ENCODE measurements at places on chromosomes 13 and 19.

GRCh38 chr19:45823182-45823581 is 8.1 kb upstream of the RSPH6A start:
- no peak for DNase-seq

DNA sequence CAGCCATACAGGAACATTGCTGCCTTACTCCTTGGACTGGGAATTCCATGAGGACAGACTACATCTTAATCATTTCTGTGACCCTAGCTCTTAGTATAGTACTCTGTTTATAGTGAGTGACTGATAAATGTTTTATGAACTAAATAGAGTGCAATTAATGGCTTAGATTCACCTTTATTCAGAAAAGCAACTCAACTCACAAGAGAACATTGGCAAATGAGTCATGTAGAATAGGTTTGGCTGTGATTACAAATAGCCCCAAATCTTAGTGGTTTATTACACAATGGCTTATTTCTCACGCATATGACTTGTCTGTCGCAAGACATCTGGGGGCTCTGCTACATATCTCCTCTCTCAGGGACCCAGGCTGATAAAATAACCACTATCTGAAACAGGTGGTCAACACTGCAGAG is 121.6 kb upstream of the KL start:
- no peak for DNase-seq

- DNase-seq, result no peak
Observed at GRCh38 chr13:113065406-113066141, 40.0 kb upstream of the F7 start.

DNA sequence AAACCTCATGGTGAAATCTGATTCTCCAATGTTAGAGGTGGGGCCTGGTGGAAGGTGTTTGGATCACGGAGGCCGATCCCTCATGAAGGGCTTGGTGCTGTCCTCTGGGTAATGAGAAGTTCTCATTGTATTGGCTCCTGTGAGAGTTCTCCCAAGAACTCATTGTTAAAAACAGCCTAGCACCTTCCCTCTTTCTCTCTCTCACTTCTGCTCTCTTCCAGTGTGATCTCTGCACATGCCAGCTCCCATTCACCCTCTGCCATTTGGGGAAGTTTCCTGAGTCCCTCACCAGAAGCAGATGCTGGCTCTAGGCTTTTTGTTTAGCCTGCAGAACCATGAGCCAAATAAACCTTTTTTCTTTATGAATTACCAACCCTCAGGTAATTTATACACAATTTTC is 3.1 kb upstream of the SUCLA2 start:
- no peak for DNase-seq

GRCh38 chr19:5828661-5829566 is 10.6 kb downstream of the FUT6 start:
- no peak for DNase-seq

GRCh38 chr19:33859016-33859415 is 62.3 kb downstream of the KCTD15 start:
- no peak for DNase-seq

GRCh38 chr13:82797876-82798275 is 1084.4 kb downstream of the SLITRK1 start:
- no peak for DNase-seq

- DNase-seq, result no peak
Observed at GRCh38 chr13:102707467-102707866, 12.6 kb upstream of the METTL21C start.

- DNase-seq, result no peak
Observed at GRCh38 chr19:15479391-15480345, at the start of gene PGLYRP2. Gene PGLYRP2, minus strand, starts transcription at chr19:15479501. Its CDS starts 130 bp downstream, at chr19:15479371.

- no peak for DNase-seq
Observed at GRCh38 chr13:98564204-98564603, 12.7 kb downstream of the STK24 start.

GRCh38 chr13:32107973-32108372 is 76.4 kb downstream of the FRY start:
- DNase-seq, result no peak

- no peak for DNase-seq
Observed at GRCh38 chr13:104773775-104774174, 1707.6 kb upstream of the SLC10A2 start.

DNA sequence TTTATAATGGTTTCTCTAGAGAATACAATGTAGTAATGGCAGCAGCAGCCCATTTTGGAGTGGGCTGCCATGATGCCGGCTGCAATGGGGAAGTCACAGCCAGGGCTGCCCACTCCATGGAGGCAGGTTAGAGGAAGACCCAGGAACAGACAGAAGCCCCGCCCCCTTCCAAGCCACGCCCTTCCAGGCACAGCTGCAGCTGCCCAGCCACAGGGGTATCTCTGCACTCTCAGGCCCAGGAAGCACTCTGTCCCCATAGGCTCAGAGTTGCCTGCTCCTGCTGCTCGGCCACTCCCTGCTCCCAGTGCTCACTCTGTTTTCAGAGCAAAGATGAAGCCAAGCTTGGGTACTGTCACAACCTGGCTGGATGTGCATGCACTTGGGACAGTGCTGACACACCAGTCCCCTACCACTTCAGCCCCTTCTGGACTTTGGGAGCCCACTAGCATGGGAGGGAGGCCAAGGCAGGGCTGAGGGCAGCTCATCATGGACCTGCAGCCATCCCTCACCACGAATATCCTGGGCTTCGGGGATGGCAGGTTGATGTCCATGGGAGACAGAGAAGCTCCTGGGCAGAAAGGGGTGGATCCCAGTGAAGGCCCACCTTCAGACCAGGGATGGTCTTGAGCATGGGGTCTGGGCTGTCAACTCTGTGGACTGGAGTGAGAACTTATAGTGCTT is 1224.2 kb downstream of the SLITRK5 start:
- no peak for DNase-seq

DNA sequence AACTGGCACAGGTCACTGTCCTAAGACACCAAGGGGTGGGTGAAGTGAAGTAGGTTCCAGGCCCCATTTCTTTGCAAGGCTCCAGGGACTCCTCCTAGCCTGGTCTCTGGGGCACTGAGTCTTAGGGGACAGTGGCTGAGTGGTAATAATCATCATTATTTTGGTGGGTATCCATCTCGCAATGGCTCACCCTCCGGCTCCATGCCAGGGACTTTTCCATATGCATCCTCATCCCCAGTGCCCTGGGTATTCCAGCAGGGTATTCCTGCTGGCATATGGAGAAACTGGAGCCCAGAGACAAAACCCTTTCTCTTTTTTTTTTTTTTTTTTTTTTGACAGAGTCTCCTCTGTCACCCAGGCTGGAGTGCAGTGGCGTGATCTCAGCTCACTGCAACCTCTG is 2.5 kb downstream of the PDE4A start:
- no peak for DNase-seq

DNA sequence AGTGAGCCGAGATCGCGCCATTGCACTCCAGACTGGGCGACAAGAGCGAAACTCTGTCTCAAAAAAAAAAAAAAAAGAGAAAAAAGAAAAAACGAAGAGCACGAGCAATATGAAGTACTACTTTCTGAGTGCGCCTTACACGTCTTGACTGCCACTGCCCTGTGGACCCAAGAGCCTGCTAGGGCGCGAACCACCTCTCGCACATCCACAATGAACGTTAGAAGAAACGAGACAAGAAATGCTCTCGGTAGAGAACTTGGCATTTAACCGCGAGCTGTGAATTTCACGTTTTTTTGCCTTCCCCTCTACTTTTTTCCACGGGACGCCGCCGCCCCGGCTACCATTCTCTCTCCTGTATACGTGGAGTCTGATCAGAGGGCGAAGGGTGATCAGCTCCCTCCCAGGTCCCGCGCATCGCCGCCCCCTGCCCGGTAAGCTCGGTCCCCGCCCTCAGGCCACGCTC is 454 bp downstream of the TIMM44 start:
- DNase-seq, result peak; percentile 80

DNA sequence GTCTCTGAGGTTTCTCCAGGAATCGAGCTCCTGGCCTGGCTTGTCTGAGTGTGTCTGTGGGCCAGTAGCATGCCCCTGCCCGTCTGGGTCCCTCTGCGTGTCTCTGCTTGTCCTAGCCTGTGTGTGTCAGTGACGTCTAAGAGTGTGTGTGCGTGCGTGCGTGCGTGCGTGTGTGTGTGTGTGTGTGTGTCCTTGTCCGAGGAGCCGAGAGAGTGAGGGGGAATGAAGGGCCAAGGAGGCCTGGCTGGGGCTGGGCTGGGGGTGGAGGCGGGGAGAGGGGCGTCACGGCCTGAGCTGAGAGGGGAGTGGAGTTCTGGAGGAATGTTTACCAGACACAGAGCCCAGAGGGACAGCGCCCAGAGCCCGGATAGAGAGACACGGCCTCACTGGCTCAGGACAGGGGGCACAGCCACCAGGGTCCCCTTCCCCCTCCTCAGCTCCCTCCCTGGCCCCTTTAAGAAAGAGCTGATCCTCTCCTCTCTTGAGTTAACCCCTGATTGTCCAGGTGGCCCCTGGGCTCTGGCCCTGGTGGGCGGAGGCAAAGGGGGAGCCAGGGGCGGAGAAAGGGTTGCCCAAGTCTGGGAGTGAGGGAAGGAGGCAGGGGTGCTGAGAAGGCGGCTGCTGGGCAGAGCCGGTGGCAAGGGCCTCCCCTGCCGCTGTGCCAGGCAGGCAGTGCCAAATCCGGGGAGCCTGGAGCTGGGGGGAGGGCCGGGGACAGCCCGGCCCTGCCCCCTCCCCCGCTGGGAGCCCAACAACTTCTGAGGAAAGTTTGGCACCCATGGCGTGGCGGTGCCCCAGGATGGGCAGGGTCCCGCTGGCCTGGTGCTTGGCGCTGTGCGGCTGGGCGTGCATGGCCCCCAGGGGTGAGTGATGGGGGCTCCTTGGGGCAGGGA is at the start of gene AXL:
Gene AXL (plus strand): TSS at position 609 of the 893 bp plus-strand sequence. CDS start 170 bp downstream, at position 779.
- peak; percentile 92 for DNase-seq

- no peak for DNase-seq
Observed at GRCh38 chr13:28657784-28658538, 969 bp upstream of the POMP start.

DNA sequence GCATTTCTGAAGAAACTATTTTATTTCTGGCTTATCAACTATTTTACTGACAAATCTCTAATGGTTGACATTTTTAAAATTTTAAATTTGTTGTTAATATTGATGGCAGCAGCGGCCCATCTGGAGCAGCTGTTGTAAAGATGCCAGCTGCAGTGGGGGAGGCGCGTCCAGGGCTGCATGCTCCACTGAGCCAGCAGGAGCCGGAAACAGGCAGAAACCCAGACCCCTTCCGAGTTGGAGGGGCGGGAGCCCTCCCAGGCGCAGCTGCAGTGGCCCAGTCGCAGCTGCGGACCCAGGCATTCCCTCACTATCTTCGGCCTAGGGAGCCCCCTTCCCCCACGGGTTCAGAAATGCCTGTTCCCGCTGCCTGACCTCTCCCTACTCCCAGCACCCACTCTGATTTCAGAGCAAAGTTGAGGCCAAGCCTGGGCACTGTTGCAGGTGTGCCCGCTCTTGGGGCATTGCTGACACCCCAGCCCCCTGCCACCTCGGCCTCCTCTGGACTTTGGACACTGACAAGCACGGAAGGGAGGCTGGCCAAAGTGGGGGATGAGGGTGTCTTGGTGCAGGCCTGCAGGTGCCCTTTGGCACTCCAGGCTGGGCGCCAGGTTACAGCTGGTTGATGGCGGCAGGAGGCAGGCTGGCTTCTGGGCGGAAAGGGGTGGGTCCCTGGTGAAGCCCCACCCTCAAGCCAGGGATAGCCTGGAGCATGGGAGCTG is 69.2 kb downstream of the PIBF1 start:
- no peak for DNase-seq

GRCh38 chr19:16160943-16161560 is 12.3 kb downstream of the CIB3 start:
- DNase-seq, result no peak

GRCh38 chr13:85737952-85738351 is 61.3 kb downstream of the SLITRK6 start:
- no peak for DNase-seq

- no peak for DNase-seq
Observed at GRCh38 chr19:4352701-4353121, 9.3 kb downstream of the MPND start.

- DNase-seq, result no peak
Observed at GRCh38 chr19:31289381-31289880, 59.8 kb downstream of the TSHZ3 start.

DNA sequence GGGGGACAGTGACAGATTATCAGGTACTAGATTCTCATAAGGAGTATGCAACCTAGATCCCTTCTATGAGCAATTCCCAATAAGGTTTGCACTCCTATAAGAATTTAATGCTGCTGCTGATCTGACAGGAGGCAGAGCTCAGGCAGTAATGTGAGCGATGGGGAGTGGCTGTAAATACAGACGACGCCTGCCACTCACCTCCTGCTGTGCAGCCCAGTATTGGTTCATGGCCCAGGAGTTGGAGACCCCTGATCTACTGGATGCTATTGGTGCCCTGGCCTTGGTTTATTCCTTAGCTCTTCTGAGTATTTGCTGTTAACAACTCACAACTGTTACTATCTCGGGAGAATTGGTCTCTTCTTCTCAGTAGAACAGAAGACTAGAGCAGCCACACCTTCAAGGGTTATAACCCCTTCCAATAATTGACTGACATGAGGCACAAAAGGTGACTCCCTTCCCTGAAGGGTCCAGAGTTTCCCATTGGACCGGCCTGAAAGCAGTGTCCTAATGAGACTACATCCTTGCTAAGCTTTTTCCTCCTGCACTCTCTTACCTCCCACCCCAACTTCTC is 35.0 kb upstream of the RBM26 start:
- no peak for DNase-seq

DNA sequence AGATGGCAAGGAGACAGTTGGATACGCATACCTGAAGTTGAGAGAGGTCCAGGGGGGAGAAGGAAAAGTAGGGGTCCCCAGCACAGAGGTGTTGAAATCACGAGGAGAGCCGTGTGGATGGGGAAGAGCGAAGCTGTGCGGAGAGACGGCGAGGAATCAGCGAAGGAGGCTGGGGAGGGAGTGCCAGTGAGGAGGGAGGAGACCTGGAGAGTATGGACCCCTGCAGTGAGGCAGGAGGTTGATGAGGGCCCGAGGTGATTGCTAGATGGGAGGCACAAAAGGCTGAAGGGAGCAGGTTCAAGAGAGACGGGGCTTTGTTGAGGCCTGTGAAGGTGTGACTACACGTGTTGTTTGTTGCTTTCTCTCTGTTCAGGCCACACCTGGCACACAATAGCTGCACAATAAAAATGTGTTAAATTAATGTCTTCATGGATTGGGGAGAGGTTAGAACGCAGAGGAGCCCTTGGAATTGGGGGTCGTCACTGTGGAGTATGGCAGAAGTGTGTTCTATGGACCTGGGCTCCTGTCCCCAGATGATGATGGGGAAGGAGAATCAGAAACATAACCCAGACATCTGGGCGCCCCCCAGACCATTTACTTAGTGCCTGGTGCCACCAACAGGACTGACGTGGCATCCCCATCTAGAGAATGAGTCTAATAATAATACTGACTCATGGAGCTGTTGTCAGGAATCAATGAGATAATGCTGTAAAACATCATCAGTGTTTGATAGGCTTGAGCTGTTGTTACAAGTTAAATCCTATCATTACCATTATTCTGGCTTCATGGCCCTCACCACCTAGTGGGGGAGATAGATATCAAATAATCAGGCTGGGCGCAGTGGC is 137.5 kb downstream of the SIPA1L3 start:
- no peak for DNase-seq

DNA sequence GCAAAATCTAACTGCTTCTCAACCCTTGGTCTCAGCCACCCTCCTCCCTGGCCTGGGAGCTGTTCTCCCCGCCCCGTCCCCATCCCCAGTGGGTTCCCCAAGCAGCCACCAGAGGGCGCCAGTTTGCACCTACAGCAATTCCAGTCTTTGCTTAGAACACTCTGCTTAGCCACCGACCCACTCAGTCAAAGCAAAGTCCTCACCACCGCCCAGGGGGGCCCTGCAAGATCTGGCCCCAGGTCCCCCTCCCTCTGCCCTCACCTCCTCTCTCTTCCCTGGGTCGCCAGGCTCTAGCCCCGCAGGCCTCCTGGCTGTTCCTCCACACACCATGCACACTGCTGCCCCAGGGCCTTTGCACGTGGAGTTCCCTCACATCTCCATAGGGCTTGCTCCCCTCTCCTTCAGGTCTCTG is 12.4 kb downstream of the TMEM143 start:
- DNase-seq, result peak; percentile 79

GRCh38 chr19:32808236-32808635 is 61.3 kb downstream of the SLC7A9 start:
- no peak for DNase-seq

Data from suprapubic skin (tissue), 4 donors.